Fibroblast of skin of right biceps (primary cell): ENCODE measurements at places on chromosomes 6 and 20.

GRCh38 chr6:154280521-154280920 lies 76.1 kb downstream of the IPCEF1 start:
- DNase-seq = no peak

DNA sequence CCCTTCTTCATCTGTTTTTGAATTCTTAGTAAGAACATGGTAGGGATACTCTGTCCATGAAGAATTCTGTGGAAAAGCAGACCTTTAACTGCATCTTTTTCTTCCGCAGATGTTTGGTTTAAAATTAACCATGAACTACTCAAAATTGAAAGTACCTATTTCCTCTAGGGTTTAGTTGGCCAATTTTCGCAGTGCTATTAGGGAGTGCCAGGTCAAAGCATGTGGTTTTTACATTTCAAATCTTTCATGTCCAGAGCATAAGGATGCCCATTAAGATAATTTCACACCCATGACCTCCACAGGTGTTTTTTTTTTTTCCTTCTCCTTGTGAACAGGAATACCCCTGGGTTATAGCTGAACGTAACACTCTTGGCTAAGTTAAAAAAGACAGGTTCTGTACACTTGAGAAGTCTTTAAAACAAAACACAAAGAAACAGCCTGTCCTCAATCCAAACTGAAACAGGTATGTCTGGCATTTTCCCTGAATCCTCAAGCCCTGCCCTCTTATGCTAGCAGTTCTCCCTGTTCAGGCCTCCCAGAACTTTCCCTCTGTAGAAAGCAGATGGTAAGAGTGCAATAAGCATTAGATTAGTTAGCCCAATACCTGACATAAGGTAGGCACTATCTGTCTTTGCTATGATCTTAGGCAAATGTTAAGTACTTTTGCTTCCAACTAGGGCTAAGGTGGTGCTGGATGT lies 67.1 kb downstream of the ELOVL5 start:
- no peak for DNase-seq

GRCh38 chr6:53045891-53046673 lies 19.1 kb upstream of the FBXO9 start:
- peak; percentile 24 for DNase-seq

DNA sequence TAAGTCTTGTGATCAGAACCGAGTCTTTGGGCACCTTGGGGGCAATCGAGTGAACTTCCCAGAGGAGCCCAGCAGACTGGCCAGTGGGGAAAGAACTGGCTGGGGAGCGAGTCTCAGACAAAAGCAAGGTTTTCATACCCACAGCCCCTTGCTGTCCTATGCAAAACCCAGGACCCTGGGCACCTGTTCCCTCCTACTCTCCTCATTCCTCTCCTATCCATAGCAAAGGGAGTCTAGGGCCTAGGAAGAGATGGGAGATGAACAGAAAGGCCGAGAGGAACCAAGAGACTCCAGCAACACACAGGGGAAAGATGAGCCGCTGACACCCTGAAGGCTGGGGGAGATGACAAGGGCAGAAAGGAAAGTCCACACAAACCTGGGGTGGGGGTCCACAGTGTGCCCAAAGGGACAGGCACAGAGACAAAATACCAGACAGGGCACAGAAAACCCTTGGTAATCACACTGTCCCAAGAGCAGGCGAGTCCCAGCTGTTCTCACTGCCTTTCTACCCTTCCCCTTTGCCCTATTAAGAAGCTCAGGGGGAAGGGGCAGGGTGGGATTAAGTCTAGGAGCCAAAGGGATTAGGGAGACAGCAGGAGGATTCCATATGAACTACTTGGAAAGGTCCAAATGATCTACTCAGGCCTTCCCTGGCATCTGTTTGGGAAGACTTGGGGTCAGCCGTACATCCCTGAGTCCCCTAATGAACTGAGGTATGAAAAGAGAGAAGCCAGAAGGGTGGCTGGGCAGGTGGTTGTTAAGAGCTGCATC lies 6.5 kb downstream of the PPP1R18 start:
- no peak for DNase-seq

DNA sequence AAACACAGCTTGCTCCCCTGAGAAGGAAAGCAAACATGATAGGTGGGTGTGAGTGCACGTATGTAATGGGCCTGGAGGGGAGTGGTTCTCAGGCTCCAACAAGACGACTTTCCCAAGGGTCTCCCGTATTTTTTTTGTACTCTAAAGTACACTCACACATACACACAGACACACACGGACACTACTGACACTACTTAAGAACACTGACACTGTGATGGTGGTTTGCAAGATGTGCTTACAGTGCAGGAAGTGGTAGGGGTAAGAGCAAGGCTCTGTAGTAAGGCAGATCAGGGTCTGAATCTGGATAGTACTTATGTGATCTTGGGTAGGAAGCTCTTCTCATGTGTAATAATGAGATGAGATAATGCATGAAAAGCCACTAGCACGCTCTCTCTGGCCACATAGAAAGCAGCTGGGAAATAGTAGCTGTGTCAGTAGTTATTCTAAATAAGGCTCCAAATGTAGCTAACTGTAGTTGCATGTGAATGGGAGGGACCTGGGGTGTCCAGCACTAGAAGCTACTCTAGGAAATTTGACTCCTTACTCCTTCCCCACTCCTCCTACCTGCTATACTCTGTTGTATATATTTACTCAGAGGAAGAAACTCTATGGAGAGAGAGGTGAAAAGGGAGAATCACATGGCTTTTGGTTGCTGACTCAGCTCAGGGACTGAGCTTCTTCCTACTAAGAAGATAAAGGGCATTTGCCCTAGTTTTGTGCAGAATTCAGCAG lies 8.4 kb upstream of the ZBTB24 start:
- no peak for DNase-seq

DNA sequence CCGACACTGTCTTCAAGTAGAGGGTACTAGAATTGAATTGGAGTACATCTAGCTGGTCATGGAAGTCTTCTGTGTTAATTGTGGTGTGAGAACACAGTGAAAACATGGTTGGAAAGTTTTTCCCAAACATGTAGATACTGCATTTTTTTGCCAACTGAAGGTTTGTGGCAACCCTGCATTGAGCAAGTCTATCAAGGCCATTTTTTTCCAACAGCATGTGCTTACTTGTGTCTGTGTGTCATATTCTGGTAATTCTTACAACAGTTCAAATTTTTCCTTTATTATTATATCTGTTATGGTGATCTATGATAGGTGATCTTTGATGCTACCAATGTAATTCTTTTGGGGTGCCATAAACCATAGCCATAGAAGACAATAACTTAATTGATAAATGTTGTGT lies 147.0 kb downstream of the MYB start:
- no peak for DNase-seq

DNA sequence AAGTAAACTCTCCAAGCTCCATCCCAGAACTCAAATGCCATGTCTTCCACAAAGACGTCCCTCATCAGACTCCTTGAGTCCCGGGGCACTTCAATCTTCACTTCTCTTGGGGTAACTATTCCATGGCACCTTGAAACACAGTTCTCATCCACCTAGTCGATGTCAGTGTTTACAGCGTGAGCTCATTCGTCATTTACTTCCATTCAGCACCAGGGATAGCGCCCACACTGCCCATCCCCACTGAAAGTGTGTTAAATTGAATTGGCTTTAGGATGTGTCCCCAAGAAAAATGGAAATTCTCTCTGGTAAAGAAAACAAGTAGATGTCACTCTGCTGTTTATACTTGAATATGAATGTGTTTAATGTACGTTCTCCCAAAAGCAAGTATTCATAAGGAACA lies 31.3 kb downstream of the KCNK15 start:
- DNase-seq = peak; percentile 30

- no peak for DNase-seq
These were observed 198.3 kb downstream of the HTR1B start for GRCh38 chr6:77264970-77265369.

DNA sequence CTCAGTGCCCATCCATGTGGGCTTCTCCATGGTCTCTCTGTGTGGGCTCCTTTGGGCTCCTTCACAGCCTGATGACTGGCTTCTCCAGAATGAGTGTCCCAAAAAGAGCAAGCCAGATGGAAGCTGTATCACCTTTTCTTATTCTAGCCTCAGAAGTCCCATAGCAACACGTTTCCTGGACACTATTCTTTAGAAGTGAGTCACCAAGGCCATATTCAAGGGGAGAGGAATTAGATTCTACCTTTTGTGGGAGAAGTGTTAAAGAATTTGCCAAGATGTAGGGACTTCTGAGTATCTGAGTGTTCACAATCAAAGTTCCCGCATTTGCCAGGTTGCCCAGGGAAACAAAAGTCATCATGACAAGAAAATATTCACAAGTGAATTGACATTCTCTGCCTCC lies 20.7 kb upstream of the TBC1D22B start:
- DNase-seq = peak; percentile 59

- DNase-seq = peak; percentile 57
These were observed 404.2 kb upstream of the CITED2 start for GRCh38 chr6:139778688-139779087.

- peak; percentile 81 for DNase-seq
These were observed 379.3 kb downstream of the CD109 start for GRCh38 chr6:74075323-74075722.

- no peak for DNase-seq
These were observed 1.4 kb upstream of the LAMA5 start for GRCh38 chr20:62368392-62368975.

DNA sequence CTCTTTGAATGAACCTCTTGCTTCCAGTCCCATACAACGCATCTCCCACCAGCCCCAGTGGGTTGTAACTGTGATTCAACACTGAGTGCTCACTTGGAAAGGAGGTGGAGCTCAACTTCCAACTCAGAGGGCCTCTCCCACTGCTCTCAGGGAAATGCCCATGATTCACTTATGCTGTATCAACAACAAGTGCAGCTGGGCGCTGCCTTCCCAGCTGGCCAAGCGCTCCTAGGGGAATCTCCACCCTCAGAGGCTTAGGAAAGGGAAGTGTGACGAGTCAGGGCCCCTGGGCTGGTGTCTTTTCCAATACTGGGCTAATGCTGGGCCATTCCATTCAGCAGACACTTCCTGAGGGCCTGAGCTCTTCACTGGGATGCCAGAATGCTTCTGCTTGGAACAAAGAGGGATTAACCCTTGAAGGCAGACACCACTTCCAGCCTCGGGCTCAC lies 8.1 kb upstream of the OCSTAMP start:
- DNase-seq = peak; percentile 71

DNA sequence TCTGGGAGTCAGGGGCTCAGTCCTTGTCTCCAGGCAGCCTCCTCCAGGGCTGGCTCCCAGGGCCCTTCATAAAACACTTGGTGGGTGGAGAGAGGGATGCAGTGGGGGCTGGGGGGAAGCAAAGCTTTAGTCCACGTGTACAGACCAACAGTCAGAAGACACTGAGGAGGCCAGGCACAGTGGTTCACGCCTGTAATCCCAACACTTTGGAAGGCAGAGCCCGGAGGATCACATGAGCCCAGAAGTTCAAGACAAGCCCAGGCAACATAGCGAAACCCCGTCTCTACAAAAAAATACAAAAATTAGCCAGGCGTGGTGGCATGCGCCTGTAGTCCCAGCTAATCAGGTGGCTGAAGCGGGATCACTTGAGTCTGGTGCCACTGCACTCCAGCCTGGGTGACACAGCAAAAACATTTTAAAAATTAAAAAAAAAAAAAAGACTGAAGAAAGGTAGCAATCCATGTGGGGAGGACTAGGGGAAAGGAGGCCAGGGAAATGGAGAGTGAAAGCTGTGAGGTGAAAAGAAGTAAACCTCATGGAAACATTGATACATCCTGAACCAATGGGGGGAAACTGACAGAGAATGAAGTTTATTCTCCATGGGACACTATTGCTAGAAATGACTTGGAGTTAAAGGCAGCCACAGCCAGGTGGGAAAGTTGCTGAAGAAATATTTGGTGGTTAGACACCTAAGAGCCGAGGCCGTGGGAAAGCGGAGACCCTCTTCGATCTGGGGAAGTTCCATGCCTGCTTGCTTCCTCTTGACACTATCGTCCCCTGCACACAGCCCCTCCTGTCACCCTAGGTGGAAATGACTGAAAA lies 35.4 kb downstream of the PIM1 start:
- no peak for DNase-seq

- DNase-seq = no peak
These were observed 72.0 kb downstream of the CHMP4B start for GRCh38 chr20:33883164-33883563.

- no peak for DNase-seq
These were observed 236.0 kb upstream of the RUNX2 start for GRCh38 chr6:45092135-45092534.

GRCh38 chr20:19644085-19644484 lies 114.0 kb upstream of the RIN2 start:
- no peak for DNase-seq

- DNase-seq = peak; percentile 50
These were observed 117.0 kb upstream of the ASCC3 start for GRCh38 chr6:100998111-100998510.

DNA sequence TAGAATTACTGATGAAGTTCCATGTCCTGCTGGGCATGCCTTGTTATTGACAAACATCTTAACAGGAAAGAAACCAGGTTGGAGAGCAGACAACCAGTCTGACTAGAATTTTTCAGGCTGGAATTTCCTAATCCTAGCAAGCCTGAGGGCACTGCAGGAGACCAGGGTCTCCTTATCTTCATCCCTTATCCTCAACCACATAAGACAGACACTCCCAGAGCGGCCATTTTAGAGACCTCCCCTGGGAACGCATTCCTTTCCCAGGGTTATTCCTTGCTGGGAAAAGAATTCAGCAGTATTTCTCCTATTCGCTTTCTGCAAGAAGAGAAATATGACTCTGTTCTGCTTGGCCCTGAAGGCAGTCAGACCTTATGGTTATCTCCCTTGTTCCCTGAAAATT lies 803.7 kb downstream of the GRIK2 start:
- DNase-seq = no peak

- peak; percentile 65 for DNase-seq
These were observed 65.2 kb downstream of the PRL start for GRCh38 chr6:22231616-22232015.

GRCh38 chr20:51497542-51498467 lies 44.7 kb downstream of the NFATC2 start:
- DNase-seq = no peak

GRCh38 chr6:163745536-163746400 lies 331.2 kb downstream of the QKI start:
- DNase-seq = peak; percentile 99
